ENCODE measurements at places on chromosomes 2 and 18. TPM values are rescaled to one million over a fixed set of nuclear protein-coding genes. Genes with fewer than 3 reads are reported as not detected.

ANKRD36B gene
- 3.9 TPM for total RNA-seq

MC2R gene
- total RNA-seq = not detected

DNA sequence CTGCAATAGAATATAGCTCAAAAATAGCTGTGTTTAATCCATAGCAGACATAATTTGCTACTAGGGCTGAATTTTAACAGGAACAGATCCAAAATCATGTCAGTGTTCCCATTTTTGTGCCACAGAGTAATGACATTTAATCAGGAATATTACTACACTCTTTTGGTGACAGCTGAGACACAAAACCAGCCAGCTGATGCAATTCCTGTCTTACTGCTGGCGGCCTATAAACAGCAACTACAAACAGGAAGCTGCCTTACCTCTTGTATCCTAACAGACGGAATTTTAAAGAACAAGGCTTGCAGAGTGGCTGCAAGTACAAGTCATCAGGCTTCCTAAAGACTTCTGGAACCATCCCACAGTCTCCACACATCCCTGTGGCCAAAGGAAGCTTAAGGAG lies 218.1 kb downstream of the ZNF521 start:
- DNase-seq = peak; percentile 41

- no peak for DNase-seq
Measured at GRCh38 chr2:15829985-15830384, 110.4 kb upstream of the MYCN start.

DNA sequence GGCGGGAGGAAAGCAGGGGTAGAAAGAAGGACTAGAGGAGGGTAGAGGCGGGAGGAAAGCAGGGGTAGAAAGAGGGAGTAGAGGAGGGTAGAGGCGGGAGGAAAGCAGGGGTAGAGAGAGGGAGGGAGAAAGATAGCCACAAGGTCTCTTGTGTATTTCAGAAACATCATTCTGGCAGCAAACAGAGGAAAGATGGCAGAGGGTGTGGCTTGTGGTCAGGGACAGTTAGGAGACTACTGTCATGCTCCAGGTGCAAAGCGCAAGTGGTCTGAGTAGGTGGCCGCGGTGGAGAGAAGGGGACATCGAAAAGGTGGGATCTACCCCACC lies 82.4 kb upstream of the TAF1B start:
- DNase-seq = no peak

DNA sequence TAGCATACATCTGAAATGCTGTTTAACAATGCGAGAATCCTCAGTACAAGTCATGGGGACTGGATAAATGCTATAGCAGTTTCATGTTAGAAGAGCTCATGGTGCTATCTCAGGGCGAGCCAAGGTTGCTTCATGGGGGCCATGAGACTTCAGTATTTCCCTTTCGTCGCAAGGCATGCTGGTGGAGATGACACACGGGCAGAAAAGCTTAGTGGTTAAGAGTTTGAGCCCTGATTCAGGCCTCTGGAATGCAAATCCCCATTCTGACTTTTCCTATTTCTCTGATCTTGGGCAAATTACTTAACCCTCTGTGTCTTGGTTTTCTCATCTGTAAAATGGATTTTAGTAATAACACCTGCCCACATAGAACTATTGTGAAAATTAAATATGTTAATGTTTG lies 57.4 kb upstream of the EPHA4 start:
- no peak for DNase-seq

SCN7A gene
- 2.5 TPM for total RNA-seq

DNA sequence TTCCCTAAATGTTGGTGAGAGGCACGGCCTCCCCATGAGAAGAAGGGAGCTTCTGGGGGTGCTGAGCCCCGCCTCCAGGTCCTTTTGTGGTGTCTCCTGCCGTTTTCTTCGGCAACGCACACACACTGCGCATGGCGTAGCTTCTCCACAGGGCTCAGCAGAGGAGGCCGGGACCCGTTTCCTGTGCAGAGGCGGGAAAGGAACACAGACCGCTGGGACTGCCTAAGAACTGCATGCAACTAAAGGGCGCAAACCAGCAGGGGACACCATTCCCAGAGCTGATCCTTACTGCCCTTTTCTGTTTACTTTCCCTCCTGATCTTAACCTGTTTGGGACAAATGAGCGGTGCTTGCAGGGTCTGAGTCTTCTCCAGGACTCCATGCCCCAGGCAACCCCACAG lies 90.3 kb upstream of the CAPN13 start:
- DNase-seq = no peak

DNA sequence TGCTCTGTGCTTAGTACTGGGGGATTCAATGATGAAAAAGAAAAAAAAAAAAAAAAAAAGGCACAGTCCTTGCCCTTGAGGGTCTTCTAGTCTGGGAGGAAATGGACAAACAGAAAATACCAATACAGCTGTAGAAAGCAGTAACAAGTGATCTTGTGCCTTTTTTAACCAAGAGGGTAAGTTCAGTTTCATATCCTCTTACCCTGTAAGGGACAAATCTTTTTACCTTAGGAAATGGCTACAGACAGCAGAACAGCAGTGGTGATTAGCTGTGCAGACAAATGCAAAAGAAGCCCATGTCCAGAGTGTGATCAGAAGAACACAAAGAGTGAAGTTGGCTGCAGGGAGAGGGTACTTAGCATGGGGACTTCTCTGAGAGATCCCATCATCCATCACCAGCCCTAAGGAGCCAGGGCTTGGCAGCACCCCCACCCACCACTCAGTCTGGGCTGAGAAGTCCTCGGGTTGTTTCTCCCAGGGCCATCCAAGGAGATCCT lies 102.9 kb downstream of the ALPK2 start:
- DNase-seq = no peak

GRCh38 chr2:146246736-146247523 lies 1597.9 kb upstream of the ACVR2A start:
- no peak for DNase-seq

Data from gastrocnemius medialis (tissue), 4 donors.